ENCODE measurements at places on chromosomes 5 and 9. TPM values are rescaled to one million over a fixed set of nuclear protein-coding genes. Genes with fewer than 3 reads are reported as not detected.

- DNase-seq, result no peak
- no peak overlapping the region for H3K27ac ChIP-seq
- no peaks in the 10 kb centered on the region for H3K36me3 ChIP-seq
- no peaks in the 10 kb centered on the region for H3K27me3 ChIP-seq
- no peaks in the 10 kb centered on the region for H3K4me1 ChIP-seq
Measured at GRCh38 chr5:135973323-135974020, 18.7 kb upstream of the LECT2 start.

GRCh38 chr5:8813180-8813579 is 732.7 kb downstream of the SEMA5A start:
- H3K27ac ChIP-seq, result no peak overlapping the region
- H3K27me3 ChIP-seq, result no peaks in the 10 kb centered on the region

CARD6 gene
- 24.3 TPM for total RNA-seq

NR2F1-AS1 gene
- total RNA-seq, result 11.1 TPM

- no peaks in the 10 kb centered on the region for H3K36me3 ChIP-seq
- no peak overlapping the region for H3K4me3 ChIP-seq
- no peak overlapping the region for H3K27ac ChIP-seq
- DNase-seq, result no peak
- H3K4me1 ChIP-seq, result no peaks in the 10 kb centered on the region
Measured at GRCh38 chr5:5560016-5560415, 137.5 kb downstream of the ICE1 start.

BHMT gene
- not detected for total RNA-seq

- H3K4me1 ChIP-seq, result no peaks in the 10 kb centered on the region
- no peak for DNase-seq
- peaks cover 16% of the 10 kb centered on the region for H3K27me3 ChIP-seq
- peak overlapping the region; percentile 21 for H3K27ac ChIP-seq
Measured at GRCh38 chr9:135440620-135441019, 39.0 kb upstream of the PPP1R26 start.

DNA sequence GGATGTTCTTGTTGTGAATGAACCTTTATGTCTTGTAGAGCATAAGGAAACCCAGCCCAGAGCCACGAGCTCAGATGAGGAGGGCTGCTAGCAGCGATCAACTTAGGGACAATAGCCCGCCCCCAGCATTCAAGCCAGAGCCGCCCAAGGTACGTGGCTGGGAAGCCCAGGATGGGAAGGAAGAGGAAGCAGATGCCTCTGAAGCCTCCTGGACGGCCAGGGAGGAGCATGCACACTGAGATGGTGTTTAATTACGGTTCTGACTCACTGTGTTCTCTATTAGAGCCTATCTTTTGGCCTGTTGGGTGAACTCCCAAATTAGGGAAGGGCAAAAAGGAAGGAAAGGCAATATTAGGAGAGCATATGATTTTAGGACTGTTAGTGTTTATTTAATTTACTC is 75.3 kb downstream of the TJP2 start:
- H3K27ac ChIP-seq, result no peak overlapping the region
- DNase-seq, result no peak
- peaks cover 86% of the 10 kb centered on the region for H3K36me3 ChIP-seq
- H3K27me3 ChIP-seq, result no peaks in the 10 kb centered on the region
- H3K4me3 ChIP-seq, result no peak overlapping the region

GRCh38 chr5:140630292-140631035 is 2.5 kb downstream of the CD14 start:
- H3K27ac ChIP-seq, result peak overlapping the region; percentile 83
- no peak for DNase-seq
- no peaks in the 10 kb centered on the region for H3K36me3 ChIP-seq
- no peaks in the 10 kb centered on the region for H3K27me3 ChIP-seq
- H3K4me1 ChIP-seq, result peaks cover 40% of the 10 kb centered on the region
- H3K4me3 ChIP-seq, result peak overlapping the region; percentile 67

PCDHA6 gene
- total RNA-seq, result 0.50 TPM

DNA sequence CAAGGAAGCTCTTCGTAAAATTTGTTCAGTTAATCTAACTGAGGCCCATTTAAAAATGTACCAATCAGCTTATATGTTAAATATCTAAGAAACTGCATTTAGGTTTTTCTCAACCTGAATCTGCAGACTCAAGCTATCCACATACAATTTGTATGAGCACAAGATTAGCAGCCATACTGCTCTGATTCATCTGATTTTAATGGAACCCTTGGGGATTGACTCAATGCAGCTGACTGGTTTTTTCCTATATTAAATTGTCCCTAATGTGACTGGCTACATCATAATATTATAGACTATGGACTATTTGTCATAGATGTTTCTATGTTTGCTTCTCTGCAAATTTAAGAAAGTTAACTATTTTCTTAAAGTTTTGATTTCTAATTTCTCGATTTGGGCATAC is 451.0 kb upstream of the TUSC1 start:
- no peak overlapping the region for H3K27ac ChIP-seq
- no peaks in the 10 kb centered on the region for H3K36me3 ChIP-seq
- no peak for DNase-seq
- no peaks in the 10 kb centered on the region for H3K27me3 ChIP-seq
- H3K4me1 ChIP-seq, result no peaks in the 10 kb centered on the region
- no peak overlapping the region for H3K4me3 ChIP-seq

DNA sequence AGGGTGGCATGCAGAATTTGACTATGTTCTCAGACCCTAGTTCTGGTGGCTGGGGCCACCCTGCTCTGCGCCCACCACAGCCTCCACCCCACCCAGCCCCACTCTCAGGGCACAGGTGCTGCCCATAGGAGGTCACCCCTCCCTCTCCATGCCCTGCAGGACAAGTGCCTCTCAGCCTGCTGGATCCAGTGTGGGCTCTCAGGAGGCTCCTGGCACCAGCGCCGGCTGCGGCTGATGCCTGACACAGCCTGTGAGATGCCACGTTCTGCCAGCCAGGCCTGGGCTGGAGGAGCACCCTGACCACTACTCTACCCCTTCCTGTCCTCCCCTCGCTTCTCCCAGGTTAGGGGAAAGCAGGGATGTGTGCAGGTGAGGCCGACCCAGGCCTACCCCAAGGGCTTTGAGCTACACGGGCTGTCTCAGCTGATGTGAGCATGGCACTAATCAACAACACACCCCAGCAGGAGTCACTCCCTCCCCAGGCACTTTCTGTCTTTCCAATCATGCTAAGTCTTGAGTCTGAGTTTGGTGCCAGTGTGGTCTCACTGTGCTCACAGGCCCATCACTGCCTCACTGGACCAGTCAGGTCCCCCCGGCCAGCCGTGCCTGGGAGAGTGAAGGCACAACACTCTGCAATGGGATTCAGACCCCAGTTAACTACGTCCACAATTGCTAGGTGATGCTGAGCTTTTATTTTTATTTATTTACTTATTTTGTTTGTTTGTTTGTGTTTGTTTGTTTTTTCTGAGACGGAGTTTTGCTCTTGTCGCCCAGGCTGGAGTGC is 12.1 kb upstream of the BARX1 start:
- H3K36me3 ChIP-seq, result no peaks in the 10 kb centered on the region
- H3K27me3 ChIP-seq, result peaks cover 21% of the 10 kb centered on the region
- no peak overlapping the region for H3K4me3 ChIP-seq
- no peak for DNase-seq
- H3K4me1 ChIP-seq, result peaks cover 7% of the 10 kb centered on the region

IFNK gene
- total RNA-seq, result not detected

GRCh38 chr9:74643303-74643923 is 146.3 kb downstream of the RORB start:
- DNase-seq, result no peak
- no peaks in the 10 kb centered on the region for H3K27me3 ChIP-seq
- H3K36me3 ChIP-seq, result no peaks in the 10 kb centered on the region
- H3K4me3 ChIP-seq, result no peak overlapping the region

DNA sequence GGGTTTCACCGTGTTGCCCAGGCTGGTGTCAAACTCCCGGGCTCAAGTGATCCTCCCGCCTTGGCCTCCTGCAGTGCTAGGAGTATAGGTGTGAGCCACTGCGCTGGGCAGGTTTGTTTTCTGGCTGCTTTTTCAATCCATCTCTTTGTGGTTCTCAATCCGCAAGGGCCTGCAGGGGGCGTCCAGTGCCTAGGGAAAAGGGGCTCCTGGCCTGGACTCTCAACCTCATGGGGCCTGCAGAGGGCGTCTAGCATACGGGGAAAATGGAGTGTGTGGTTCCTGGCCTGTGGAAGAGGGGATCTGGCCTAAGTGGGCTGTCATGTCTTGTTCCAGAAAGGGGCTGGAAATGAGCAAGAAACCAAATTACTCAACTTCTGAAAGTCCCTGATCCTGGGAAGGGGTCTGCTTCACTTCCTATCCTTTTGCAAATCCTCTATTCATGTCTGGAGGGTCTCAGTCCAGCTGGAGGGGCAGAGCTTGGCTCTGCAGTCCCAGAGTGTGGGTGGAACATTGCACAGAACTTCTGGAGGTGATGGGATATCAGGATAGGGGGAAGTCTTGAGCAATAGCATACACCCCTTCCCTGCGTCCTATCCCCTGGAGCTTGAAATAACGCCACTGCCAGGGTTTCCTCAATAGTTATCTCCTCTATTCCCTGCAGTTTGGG is 12.7 kb upstream of the CCL27 start:
- H3K36me3 ChIP-seq, result no peaks in the 10 kb centered on the region
- no peak overlapping the region for H3K4me3 ChIP-seq
- no peak overlapping the region for H3K27ac ChIP-seq
- H3K4me1 ChIP-seq, result no peaks in the 10 kb centered on the region
- H3K27me3 ChIP-seq, result no peaks in the 10 kb centered on the region

DAPK1 gene
- total RNA-seq, result 196 TPM

GRCh38 chr5:29382780-29383179 is 1810.7 kb upstream of the CDH6 start:
- no peaks in the 10 kb centered on the region for H3K4me1 ChIP-seq
- H3K36me3 ChIP-seq, result no peaks in the 10 kb centered on the region
- H3K27me3 ChIP-seq, result no peaks in the 10 kb centered on the region
- DNase-seq, result no peak
- no peak overlapping the region for H3K4me3 ChIP-seq
- H3K27ac ChIP-seq, result no peak overlapping the region

DEPDC1B gene
- 0.30 TPM for total RNA-seq

DNA sequence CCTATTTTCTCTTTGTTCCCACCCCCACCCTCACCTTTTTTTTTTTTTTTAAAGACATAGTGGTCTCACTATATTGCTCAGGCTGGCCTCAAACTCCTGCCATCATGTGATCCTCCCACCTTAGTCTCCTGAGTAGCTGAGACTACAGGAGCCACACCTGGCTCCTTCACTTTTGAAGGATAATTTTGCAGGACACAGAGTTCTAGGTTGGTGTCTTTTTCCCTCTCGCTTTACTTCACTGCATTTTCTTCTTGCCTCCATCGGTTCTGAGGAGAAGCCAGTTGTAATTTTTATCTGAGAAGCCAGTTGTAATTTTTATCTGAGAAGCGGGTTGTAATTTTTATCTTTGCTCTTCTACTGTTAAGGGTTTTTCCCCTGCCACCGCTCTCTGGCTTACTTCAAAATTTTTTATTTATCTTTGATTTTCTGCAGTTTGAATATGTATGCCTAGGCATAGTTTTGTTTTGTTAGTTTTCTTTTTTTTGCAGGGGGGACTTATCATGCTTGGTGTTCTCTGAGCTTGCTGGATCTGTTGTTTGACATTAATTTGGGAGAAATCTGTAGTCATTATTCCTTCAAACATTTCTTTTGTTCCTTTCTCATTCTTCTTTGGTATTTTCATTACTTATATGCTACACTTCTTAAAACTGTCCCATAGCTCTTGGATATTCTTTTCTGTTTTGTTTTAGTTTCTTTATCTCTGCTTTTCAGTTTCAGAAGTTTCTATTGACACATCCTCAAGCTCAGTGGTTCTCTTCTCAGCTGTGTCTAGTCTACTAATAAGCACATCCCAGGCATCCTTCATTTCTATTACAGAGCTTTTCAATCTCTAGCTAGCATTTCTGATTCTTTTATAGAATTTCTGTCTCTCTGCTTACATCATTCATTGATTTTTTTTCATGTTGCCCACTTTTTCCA is 148.2 kb upstream of the CHD1 start:
- no peak overlapping the region for H3K27ac ChIP-seq
- H3K4me1 ChIP-seq, result no peaks in the 10 kb centered on the region
- no peaks in the 10 kb centered on the region for H3K27me3 ChIP-seq
- DNase-seq, result no peak
- H3K4me3 ChIP-seq, result no peak overlapping the region

NPR2 gene
- total RNA-seq, result 20.6 TPM

DNA sequence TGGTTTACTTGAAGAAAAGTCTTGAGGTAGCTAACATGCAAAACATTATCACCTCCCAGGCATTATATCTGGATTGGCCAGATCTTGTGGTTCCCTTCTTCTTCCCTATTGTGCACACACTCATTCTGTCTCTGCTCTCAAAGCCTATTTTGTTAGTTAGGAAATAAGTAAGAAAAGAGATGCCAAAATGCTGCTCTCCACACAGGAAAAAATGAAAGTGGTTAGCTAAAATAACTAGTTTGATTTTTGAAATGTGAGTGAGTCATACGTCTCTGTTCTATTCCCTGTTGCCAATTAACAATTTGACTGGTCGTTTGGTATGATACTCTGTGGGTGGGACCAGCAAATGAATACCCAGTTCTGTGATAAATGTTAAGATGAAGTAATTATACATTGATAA is 28.1 kb downstream of the LMNB1 start:
- no peaks in the 10 kb centered on the region for H3K4me1 ChIP-seq
- no peaks in the 10 kb centered on the region for H3K27me3 ChIP-seq
- H3K4me3 ChIP-seq, result no peak overlapping the region
- no peaks in the 10 kb centered on the region for H3K36me3 ChIP-seq
- DNase-seq, result no peak

BRINP1 gene
- total RNA-seq, result 1.5 TPM

FOXD4L3 gene
- 0.21 TPM for total RNA-seq

- no peak for DNase-seq
- no peak overlapping the region for H3K4me3 ChIP-seq
- H3K27me3 ChIP-seq, result no peaks in the 10 kb centered on the region
- H3K36me3 ChIP-seq, result no peaks in the 10 kb centered on the region
- no peaks in the 10 kb centered on the region for H3K4me1 ChIP-seq
Measured at GRCh38 chr9:111106202-111106601, 67.9 kb upstream of the LPAR1 start.

DNA sequence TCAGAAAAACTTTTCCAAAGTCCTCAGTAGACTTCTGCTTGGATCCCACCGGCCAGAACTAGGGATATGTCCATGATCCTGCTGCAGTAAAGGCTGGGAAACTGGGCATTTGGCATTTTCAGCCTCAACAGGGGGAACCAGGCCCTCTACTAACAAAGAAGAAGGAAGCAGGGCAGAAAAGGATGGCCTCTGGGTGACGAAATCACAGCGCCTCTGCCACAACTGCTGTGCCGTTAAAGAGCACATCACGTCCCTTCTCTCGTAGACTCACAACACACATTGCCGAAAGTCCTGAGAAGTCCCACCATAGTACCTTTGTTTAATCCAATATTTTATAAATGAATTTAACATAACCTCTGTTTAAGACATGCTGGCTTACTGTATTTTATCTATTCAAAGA is 10.4 kb upstream of the AFAP1L1 start:
- no peaks in the 10 kb centered on the region for H3K36me3 ChIP-seq
- no peaks in the 10 kb centered on the region for H3K27me3 ChIP-seq
- no peak for DNase-seq
- no peaks in the 10 kb centered on the region for H3K4me1 ChIP-seq
- H3K4me3 ChIP-seq, result no peak overlapping the region

- H3K4me3 ChIP-seq, result no peak overlapping the region
- H3K4me1 ChIP-seq, result no peaks in the 10 kb centered on the region
- no peaks in the 10 kb centered on the region for H3K27me3 ChIP-seq
- no peak overlapping the region for H3K27ac ChIP-seq
- DNase-seq, result no peak
Measured at GRCh38 chr5:159695741-159696294, 220.5 kb upstream of the ADRA1B start.

Measured in lower lobe of right lung (tissue), 2 donors.